ENCODE measurements at places on chromosomes 12 and 14.

DNA sequence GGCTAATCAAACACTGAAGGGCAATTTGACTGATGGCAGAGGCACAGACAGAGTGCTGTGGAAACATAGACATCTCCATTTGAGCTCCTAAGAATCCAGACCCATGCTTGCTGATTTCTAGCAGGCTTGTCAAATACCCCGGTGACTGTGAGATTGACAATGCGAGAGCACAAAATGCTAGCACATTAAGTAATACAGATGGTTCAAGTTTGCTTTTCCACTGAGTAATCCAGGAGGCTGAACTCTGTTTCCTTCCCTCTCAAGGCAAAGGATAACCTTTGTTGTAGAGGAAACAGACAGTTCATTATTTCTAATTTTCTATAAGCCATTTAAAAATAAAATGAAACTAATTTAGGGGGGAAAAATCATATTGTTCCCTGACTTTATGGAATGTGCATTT, 256.5 kb upstream of the CRY1 start:
- no peak for DNase-seq

- no peak for DNase-seq
These were observed 10.2 kb downstream of the VASH1 start for GRCh38 chr14:76771437-76771980.

GRCh38 chr12:63862187-63862968, 17.9 kb downstream of the SRGAP1 start:
- DNase-seq, result peak; percentile 23

- DNase-seq, result no peak
These were observed 13.9 kb upstream of the CLEC4E start for GRCh38 chr12:8554451-8555195.

GRCh38 chr12:27096420-27096819, 14.0 kb upstream of the C12orf71 start:
- no peak for DNase-seq

DNA sequence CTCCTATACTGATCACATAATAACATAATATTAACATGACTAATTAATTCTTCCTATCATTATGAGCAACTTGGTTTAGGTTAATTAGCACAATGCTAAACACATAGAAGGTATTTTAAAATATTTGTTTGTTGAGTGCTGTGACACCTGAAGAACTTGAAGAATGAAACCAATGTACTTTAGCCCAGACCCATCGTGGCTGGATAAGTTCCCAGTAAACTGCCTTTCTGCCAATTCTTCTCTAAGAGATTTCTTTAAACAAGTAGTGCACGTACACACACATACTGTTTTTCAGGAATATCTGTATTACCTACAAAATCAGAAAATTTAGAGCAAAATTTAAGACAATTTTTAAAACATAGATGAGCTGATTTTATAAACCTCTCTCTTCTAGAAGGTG, 207.4 kb upstream of the SSTR1 start:
- DNase-seq, result no peak

DNA sequence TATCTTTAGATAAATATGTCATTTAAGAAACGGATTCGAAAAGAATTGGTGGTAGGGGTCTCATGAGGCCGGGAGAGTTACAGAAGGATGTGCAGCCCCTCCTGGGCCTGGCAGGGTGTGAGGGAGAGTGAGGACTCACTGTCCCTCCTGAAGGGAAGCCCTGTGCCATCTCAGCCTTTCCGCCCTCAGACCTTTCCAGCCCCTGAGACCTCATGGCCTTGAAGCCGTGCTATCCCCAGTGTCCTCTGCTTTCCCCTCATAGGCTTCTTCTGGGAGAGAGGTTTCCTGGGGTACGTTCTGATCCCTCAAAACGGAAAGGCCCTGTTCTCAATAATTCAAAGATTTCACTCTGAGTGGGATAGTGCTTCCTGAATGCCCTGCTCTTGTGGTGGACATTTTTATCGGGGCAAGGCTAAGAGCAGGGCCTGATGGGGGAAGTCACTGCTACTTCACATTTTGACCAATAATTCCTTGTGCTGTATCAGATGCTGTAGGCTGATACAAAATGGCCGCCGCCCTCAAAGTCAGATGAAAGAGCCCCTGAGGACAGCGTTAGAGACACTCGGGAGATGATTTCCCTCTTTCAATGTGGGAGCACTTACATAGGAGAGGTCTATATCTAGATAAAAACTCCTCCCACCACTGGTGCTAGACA, 1.3 kb downstream of the CD4 start:
- DNase-seq, result no peak

GRCh38 chr12:93990832-93991803, 157.3 kb upstream of the PLXNC1 start:
- DNase-seq, result no peak

All from NCI-H2029 (cell line).